Colonic mucosa (tissue), 4 donors: ENCODE measurements at places on chromosomes 2 and 18. TPM values are rescaled to one million over a fixed set of nuclear protein-coding genes. Genes with fewer than 3 reads are reported as not detected.

DNA sequence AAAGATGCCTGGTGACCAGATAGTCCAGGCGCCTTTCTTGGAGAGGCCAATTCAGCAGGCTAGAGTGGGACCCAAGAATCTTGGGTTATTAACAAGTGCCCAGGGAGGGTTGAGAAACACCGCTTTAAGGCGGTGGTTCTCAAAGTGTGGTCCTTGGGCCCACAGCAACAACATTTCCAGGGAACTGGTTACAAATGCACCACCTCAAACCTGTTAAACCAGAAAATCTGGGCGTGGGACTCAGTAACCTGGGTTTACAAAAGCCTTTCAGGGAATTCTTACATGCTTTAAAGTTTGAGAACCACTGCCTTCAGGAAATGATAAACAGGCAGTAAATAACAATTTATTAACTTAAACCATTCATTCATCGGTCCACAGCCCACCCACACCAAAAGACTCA is 92.5 kb downstream of the SP3 start:
- peak; percentile 30 for DNase-seq

DNA sequence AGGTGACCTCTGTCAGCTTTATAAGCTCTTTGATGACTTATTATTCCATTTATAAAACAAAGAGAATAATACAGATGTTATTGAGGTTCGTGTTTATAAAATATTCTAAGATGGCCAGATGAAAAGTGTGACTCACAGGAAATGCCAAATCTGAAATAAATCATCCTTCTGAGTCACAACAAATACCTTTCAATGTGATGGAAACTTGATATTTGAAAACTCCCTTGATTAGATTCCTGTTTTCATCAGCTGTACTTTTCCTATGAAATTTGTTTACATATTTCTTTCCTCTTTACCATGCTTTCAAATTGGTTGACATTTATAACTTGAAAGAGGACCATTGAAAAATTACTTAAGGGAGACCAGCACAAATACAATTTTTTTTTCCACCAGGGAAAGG is 30.6 kb upstream of the PPP1R1C start:
- DNase-seq = no peak

- DNase-seq = peak; percentile 41
Measured at GRCh38 chr2:224650815-224651439, 65.2 kb downstream of the CCDC195 start.

The KIF3C gene
- total RNA-seq = 4.2 TPM

- DNase-seq = no peak
Measured at GRCh38 chr2:85911814-85912692, 23.3 kb upstream of the ST3GAL5 start.

The ENOSF1 gene
- 103 TPM for total RNA-seq

The NEU2 gene
- not detected for total RNA-seq

The PRKCE gene
- total RNA-seq = 17.5 TPM

DNA sequence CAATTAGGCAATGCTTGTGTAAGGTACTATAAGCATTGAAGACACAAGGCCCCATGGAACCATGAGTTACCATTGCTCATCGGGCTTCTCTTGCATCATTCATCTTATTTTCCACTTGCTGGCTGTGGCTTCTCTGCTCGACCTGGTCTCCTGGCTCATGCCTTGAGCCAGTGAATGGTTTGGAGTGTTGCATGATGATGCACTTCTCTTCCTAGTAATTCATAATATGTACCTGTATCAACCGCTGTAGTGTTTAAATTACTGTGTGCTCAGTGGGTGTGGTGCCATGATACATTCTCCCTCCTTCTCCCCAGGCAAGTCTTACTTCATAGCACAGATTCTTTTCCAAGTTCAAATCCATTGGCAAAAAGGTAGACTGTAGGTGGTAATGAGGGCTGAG is 66.8 kb downstream of the ABCA12 start:
- no peak for DNase-seq

- DNase-seq = no peak
Measured at GRCh38 chr2:10252661-10253060, 50.0 kb upstream of the HPCAL1 start.

The CGREF1 gene
- 3.1 TPM for total RNA-seq

DNA sequence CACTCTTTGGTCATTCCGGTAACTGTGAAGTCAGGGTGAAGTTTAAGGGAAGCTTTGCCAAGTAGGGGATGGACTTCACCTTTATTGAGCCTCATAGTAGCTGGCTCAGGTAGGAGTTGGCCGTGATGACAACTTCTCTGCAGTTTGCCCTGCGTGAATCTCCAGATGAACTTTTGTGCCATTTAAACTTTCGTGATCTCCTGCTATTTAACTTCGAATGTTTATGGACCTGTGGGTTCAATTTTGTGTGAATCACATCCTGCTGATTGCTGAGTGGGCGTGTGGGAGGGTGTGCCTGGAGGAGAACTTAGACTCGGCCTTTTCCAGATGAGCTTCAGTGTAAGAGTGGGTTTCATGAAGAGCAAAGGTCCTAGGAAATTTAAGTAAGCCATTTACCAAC is 4.2 kb downstream of the UGT1A1 start:
- peak; percentile 27 for DNase-seq

DNA sequence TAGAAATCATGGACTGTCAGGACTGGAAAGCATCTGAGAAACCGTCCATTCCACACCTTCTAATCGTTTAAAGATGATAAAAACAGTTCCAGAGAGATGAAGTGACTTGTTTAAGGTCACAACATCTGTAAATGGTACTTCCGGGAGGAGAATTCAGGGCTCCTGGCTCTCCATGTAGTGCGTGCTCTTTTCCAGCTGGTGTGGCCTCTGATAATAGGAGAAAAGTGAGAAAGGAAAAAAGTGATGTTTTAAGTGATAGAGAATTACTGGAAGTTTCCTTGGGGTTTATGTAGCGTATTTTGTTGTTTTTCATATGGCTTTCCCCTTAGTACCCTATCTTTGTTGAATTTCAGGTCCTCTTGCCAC is 663 bp downstream of the C2orf49 start:
- DNase-seq = no peak

DNA sequence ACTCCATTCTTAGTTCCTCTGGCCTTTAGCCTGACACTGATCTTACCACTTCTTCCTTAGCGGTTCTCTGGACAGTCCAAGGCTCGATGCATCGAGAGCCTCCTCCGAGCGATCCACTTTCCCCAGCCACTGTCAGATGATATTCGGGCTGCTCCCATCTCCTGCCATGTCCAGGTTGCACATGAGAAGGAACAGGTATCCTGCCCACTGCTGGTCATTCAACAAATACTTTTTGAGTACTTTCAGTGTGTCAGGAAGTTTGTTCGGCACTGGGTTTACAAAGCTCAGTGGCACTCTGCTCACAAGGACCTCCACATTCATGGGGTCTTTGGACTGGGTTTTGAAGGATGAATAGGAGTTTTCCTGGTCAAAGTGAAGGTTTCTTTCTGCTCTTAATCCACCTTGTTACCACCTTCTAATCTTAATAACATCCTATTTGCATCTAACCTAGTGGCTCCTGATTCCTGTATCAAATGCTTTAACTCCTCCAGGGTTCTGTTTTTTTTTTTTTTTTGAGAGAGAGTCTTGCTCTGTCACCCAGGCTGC is 25.8 kb downstream of the GCKR start:
- DNase-seq = no peak

DNA sequence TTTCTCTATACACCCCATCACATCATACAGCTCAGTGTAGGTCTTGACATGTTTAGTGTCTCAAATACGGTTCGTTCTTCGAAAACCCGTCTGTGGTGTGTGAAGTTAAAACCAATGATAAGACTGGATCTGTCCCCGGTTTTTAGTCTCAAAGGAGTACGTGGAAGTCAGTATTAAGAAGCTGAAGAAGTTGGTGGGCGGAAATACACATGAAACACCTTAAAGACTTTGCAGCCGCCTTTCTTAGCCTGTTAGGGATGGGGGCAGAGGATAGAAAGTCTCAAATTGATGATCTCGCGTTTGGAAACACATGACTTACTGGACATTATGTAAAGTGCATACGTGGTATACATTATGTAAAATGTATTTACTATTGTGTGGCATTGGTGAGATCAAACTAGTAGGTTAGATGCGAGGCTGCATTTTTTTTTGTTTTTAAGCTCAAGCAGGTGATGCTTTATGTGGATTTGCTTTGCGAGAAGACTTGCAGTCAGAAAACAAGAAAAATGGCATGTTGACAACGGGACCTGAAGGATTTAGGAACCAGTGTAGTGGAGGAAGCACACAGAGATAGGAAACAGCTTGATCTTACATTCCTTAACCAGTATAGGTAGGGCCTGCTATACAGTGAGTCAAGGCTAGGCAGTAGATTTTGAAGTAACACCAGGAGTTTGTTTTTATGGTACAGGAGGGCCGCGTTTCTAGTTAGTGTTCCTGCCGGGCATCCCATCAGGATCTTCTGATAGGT is 1.2 kb downstream of the CNOT11 start:
- DNase-seq = no peak

GRCh38 chr2:223079378-223079777 is 27.4 kb downstream of the KCNE4 start:
- no peak for DNase-seq
